ENCODE measurements at places on chromosomes 7 and 10. TPM values are rescaled to one million over a fixed set of nuclear protein-coding genes. Genes with fewer than 3 reads are reported as not detected.
A peak's percentile ranks its signal among the peaks of the same experiment; 100 is the strongest.

- no peak for DNase-seq
Measured at GRCh38 chr7:6234384-6234783, 38.0 kb downstream of the CYTH3 start.

DNA sequence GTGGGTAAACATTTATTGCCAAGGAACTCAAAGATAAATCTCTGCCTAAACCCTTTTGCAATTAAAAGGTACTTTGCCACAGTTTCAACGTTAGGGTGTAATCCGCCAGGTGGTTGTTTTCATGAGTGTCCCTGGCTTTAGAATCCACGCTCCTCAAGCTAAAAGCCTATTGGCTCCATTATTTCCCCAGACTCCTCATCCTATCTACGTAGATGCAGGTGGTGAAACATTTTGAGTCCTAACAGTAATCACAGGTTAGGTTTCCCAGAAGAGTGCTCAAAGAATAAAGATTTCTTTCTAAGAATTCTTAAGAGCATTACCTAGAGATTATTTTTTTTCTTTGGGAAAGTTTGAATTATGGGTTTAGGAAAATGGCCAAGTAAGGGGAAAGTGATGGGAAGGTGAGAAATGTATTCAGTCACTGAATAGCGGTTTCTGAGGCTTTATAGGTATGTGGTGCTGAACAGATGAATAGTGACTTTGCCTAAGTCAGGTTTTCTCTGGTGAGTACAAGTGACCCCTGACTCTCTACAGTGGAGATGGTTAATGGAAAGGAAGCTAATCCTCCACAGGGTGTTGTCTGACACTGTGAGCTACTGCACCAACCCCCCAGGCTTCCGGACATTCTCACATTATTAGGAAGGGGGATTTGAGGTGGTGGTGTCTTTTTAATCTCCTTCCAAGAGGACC lies 60.2 kb downstream of the NRP1 start:
- no peak for DNase-seq

DNA sequence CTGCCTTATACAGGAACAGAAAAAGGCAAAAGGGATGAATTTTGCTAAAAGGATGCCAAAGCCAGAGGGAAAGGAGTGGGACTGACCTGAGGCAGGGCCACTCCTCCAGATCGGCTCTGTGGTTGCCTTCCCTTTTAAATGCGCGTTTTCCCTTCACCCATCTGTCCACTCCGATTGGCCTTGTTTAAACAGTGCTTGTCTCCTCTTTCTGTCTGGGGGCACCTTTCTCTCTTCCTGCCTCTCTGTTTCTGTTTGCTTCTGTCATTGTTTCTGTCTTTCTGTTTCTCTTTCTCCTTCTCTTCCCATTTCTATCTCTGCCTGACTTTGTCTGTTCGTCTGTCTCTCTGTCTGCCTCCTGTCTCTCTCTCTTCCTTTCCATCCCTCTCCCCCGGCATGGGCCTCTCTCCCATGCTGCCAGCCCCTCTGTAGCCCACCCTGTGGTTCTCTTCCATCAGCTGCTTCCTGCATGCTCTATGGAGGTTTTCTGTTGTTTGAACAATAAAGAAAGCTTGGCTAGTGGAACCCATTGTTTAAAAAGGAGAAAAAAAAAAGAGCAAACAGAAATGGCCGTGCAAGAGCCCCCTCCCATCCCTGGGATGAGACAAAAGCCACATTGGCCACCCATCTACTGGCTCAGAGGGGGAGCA lies 29.5 kb upstream of the HSPB1 start:
- DNase-seq: no peak

DNA sequence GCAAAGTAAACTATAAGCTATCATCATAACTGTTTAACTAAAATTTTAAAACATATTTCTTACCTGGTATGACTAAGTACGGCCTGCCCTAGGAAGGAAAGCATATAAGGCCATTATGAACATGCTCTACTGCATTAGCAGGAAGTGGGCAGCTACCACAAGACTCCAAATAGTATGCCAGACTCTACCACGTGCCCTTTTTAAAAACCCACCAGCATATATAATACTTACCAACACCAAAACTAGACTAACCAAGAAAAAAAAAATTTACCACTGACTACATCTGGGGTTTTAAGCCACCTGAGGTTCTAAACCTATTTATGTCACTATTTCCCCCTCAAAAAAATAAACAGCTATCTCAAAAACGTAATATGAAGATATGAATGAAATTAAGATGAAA lies 30.1 kb downstream of the NUDCD3 start:
- DNase-seq: no peak

DNA sequence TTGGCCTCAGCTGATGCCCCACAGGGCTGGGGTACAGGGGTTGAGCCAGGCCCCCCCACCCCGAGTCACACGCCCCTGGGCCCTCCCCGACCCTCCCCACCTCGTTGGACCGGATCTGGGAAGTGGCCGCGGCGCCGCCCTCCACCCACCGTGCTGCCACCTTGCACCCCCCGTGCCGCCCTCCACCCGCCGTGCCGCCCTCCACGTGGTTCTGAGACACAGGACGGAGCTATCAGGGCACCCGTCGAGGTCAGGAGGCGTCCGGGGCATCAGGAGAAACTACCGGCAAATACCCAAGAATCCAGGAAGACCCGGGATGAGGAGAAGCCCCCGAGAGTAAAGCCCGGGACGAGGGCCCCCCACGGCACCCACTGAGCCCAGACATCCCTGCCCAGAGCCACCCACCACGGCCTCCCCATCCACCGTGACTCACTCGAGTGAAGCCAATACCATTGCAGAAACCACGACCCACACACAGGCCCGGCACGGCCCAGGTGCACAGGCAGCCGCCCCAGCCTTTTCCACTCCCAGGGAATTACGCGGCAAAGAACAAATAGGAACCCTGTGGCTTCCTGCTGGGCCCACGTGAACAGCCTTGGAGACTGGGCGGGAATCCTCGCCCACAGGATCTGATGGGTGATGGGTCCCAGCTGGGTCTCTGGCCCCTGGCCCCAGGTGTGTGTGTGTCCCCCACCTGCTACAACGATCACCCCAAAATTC lies 34.0 kb downstream of the ADAP1 start:
- no peak for DNase-seq

DNA sequence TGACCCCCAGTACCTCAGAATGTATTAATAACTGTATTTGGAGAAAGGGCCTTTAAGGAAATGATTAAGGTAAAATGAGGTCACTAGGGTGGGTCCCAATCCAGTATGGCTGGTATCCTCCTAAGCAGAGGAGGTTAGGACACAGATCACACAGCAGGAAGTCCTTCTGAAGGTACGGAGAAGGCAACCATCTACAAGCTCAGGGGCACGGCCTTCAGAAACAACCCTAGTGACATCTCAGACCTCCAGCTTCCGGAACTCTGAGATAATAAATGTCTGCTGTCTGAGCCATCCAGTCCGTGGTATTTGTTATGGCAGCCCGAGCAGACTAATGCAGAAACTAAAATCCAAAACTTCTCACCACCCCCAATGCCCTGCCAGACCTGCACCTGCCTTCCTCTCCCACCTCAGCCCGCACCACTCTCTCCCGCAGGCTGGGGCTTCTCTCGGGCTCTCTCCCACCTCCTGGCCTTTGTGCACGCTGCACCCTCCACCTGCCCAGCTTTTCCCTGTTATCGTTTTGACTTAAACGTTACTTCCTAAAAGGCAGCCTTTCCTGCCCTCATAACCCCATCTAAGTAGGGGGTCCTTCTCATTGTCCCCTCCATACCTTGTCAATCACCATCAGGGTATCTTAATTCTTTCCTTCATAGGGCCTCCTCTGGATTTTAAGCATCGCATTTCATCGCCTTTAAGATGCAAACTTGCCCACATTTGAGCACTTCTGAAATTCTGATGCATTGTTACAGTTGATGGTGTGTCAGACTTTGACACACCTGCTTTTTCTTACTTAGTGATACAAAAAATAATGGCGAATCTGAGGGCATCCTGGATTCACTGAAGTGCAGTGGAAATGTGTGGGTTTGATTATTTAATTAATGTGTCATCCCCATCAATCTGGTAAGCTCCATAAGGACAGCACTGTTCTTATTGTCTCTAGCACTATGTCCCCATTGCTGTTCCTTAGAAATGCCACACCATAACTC lies 32.2 kb upstream of the AQP1 start:
- DNase-seq: no peak

DNA sequence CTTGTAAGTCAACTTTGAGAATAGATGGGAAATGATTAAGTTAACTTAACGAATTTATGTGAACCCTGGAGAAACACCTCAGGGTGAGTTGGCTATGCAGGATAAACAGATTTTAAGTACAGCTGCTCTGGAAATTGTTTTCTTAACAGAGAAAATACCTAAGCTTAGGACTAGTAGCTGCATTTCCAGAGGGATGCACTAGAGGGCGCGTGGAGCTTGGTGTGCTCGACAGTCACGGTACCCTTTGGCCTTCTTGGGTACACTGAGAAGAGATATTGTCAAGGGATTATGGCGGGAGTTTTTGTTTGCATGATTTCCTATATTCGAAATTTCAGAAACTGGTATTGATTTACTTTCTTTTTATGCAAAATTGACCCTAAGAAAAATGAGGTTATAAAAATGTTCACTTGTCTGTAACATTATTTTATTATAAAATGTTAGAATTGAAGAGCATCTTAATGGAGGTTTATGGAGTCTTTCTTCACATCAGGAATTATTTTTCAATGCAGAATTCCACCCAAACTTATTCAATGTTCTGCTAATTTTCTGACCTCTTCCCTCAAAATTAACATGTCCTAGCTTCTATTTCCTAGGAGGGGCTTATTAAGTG lies 58.4 kb upstream of the MYO3A start:
- peak; percentile 57 for DNase-seq

DNA sequence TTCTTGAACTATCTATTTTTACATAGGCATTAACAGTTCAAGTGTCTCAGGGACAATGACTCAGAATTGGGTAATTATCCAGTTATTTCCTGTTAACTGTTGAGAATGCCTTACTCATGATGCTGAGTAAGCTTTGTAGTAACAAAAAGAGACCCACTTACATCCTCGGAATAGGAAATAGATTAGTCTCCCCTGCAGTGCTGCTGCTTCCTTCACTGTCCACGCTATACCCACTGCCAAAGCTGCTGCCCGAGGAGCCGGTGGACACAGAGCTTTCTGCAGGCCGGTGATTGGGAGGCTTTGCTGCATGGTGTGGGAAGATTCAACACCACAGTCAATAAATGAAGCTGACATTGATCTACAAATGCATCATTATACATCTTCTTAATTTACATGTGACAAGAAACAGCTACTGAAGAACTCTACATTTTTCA lies 357.1 kb downstream of the PCLO start:
- DNase-seq: peak; percentile 73

GRCh38 chr10:131453721-131454634 lies 142.5 kb upstream of the TCERG1L start:
- DNase-seq: no peak

GRCh38 chr10:3595736-3596135 lies 189.3 kb downstream of the KLF6 start:
- DNase-seq: no peak

KLHL7 gene
- total RNA-seq: 50.0 TPM

ANXA8 gene
- not detected for total RNA-seq

PTN gene
- 0.67 TPM for total RNA-seq

C7orf57 gene
- 0.83 TPM for total RNA-seq

TAF3 gene
- 3.4 TPM for total RNA-seq

MYOZ1 gene
- total RNA-seq: 4.7 TPM

LLCFC1 gene
- not detected for total RNA-seq

PRRT4 gene
- 4.2 TPM for total RNA-seq

CCZ1B gene
- total RNA-seq: 37.5 TPM
